CD4-positive, alpha-beta memory T cell (primary cell): ENCODE measurements at places on chromosomes 7 and 10. TPM values are rescaled to one million over a fixed set of nuclear protein-coding genes. Genes with fewer than 3 reads are reported as not detected.

Gene ZP3
- 6.1 TPM for total RNA-seq

Gene TAS2R41
- total RNA-seq, result 0.61 TPM

Gene CHPF2
- 52.3 TPM for total RNA-seq

DNA sequence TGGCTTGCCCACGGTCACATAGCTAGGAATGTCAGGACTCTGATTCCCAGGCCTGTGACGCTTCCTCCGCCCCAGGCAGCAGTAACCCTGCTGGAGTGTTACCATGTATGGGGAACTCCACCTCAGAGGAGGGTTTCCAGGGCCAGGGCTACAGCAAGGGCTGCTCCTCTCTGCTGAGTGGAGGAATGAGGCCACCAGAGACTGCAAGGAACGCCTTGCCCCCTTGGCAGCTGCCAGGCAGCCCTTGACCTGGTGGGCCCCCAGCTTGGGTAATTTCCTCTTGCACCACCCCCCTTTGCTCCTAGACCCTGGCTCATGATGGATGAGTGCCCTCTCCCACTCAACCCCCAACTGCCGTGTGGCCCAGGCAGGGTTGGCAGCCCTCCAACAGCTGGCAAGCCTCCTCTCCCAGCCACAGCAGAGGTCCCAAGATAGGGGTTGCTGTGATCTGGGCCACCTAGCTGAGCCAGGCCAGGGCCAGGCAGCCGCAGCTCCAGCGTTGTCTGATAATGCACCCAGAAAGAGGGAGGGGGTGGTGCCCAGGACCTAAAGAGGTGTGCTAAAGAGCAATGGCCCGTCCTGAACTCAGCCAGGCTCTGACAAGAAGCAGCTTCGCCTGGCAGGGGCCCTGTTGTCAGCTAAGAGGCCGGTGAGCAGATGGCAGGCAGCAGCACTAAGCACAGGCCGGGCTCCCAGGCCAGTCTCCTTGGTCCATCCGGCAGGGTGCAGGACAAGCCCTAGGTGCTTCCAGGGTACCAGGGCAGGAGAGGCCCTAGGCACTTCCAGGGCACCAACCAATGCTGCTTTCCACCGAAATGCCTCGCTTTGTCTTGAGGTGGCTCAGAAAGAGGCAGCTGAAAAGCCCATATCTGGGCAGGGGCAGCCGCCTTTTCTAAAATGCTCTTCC, 35.4 kb downstream of the DRGX start:
- no peak for DNase-seq
